ENCODE measurements at places on chromosomes 5 and 9.
A peak's percentile ranks its signal among the peaks of the same experiment; 100 is the strongest.

DNA sequence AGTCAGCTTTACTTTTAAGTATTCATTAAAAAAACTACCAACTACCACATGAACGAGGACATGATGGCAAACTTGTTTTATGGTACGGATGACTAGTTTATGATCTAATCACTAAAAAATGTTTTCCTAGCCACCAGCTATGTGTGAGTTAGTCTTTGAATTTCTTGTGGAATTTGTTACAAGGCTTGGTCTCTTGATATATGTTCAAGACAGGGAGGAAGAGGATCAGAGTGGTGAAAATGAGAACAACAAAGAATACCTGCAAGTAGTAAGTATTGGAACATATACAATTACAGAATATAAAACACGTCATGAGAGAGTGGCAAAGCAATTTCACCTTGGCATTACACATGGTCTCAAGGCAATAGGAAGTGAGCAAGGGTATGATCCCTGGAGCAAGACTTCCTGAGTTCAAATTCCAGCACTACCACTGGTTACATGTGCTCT lies 548.6 kb upstream of the TLE4 start:
- no peak overlapping the region for H3K27ac ChIP-seq
- H3K36me3 ChIP-seq = no peaks in the 10 kb centered on the region
- DNase-seq = no peak

DNA sequence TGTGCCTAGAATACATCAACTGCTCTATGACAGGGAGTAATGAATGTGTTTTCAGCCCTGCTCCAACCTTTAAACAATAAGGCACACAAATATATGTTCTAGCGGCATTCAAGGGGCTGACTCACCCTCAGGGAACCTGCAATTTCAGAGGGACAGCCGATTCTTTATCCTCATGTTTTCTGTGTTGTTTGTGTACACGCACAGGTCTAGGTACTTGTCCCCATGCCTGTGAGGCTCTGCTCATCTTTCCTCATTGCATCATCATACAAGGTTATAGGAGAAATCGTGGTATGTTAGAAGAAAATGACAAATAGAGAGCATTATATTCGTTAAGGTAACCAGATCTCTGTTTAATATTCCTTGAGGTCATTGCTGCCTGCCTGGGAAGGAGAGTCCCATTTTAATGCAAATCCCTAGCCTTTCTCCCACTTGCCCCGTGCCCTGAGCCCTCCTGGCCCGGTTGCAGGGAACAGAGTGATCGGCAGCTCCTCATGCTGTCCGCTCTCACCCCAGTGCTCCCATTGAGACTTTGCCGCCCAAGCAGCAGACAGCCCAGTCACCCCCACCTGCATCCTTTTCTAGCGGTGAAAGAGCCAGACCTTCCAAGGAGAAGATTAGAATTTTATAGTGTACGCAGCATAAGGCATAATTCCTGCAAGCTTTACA lies 14.6 kb downstream of the MAP1B start:
- H3K27ac ChIP-seq = no peak overlapping the region
- no peaks in the 10 kb centered on the region for H3K36me3 ChIP-seq
- no peak overlapping the region for H3K4me3 ChIP-seq
- no peaks in the 10 kb centered on the region for H3K27me3 ChIP-seq
- no peak for DNase-seq
- no peaks in the 10 kb centered on the region for H3K4me1 ChIP-seq

GRCh38 chr9:37197158-37198038 lies 77.0 kb downstream of the ZCCHC7 start:
- no peak for DNase-seq
- H3K27me3 ChIP-seq = no peaks in the 10 kb centered on the region

GRCh38 chr5:176609724-176610434 lies at the start of gene GPRIN1:
Gene GPRIN1 (minus strand): TSS chr5:176610156. CDS start chr5:176599834, 10,322 bp downstream.
- H3K27ac ChIP-seq = no peak within 1 kb of the TSS
- no peaks in the 10 kb centered on the region for H3K27me3 ChIP-seq

DNA sequence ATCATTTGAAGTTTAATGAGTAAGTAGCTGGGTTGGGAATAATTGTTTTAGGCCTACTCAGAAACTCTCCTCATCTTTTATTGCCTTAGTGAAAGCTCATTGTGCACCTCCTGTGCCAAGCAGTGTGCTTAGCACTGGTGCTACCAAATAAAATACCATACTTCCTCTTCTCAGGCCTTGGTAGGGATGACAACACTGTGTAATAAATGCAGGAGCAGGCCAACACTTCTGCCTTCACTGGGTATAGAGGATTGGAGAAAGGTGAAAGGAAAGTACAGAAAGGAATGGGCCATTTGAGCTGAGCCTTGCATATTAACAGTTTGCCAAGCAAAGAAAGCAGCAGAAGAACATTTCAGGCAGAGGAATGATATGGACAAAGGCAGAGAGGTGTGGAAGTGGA lies 285.7 kb downstream of the NR3C1 start:
- no peaks in the 10 kb centered on the region for H3K27me3 ChIP-seq
- DNase-seq = no peak
- H3K4me1 ChIP-seq = no peaks in the 10 kb centered on the region

- H3K27ac ChIP-seq = no peak overlapping the region
- H3K27me3 ChIP-seq = no peaks in the 10 kb centered on the region
- H3K4me3 ChIP-seq = no peak overlapping the region
- no peak for DNase-seq
- no peaks in the 10 kb centered on the region for H3K36me3 ChIP-seq
- H3K4me1 ChIP-seq = no peaks in the 10 kb centered on the region
These were observed 16.5 kb upstream of the FBXL7 start for GRCh38 chr5:15483351-15484097.

DNA sequence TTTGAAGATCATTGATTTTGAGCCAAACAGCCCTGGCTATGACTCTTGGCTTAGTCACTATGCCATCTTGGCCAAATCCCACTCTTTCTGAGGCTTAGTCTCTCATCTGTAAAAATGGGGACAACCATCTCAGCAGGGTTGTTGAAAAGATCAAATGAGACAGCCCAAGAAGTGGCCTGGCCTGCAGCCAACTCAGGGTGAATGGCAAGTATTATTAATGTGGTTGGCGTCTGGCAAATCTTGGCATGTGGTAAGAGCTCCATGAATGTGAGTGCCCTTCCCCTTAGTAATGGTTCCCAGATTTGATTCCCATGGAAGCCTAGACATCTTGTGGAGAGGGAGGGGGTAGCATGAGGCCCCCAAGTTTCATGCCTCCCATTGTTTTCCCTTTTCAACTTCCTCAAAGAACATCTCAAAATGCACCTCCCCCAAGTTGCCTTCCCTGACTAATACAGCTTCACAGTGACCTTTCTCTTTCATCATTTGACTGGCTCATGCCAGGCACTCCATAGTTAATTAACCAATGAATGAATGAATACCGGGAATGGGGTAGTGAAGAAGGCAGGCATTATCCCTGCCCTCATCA lies 11.8 kb upstream of the TGFBI start:
- no peak overlapping the region for H3K27ac ChIP-seq
- H3K36me3 ChIP-seq = no peaks in the 10 kb centered on the region
- peak; percentile 76 for DNase-seq
- H3K4me3 ChIP-seq = no peak overlapping the region

GRCh38 chr5:149265597-149265996 lies 6.1 kb upstream of the AFAP1L1 start:
- H3K4me1 ChIP-seq = no peaks in the 10 kb centered on the region
- H3K4me3 ChIP-seq = no peak overlapping the region
- no peak for DNase-seq

DNA sequence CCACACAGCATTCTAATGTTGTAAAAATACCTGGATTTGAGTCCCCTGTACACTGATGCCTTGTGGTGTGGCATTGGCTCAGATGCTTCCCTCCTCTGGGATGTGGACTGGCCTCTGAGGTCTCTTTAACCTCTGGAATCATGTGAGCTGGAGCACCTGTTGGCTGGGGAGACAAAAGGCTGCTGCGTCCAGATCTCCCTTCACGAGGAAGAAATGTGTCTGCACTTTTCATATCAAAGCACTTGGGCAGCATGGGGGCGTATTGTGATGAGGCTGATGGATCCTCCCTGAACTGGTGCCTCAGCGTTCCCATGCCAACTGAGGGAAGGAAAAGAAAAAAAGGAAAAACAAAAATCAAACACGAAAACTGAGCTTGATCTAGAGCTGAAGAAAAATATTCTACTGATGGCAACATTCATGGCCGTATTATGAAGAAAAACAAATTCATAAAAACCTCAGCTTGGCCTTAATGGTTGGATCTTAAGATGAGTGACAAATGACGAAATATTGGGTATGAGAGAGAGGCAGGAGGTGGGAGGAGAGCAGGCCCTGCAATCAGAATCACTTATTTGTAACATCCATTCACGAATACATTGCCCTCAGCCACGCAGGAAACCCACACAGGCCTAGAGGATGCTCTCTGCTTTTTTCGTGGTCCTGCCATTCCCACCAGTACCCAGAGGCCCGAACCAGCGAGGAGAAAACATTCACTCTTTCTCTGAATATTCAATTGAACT lies 26.2 kb downstream of the GRIA1 start:
- no peaks in the 10 kb centered on the region for H3K27me3 ChIP-seq
- H3K4me3 ChIP-seq = no peak overlapping the region
- no peaks in the 10 kb centered on the region for H3K4me1 ChIP-seq
- no peaks in the 10 kb centered on the region for H3K36me3 ChIP-seq

- H3K36me3 ChIP-seq = no peaks in the 10 kb centered on the region
- DNase-seq = no peak
- no peaks in the 10 kb centered on the region for H3K27me3 ChIP-seq
- H3K4me3 ChIP-seq = no peak overlapping the region
These were observed 31.8 kb upstream of the PLCXD3 start for GRCh38 chr5:41542183-41542582.

GRCh38 chr5:93236807-93237421 lies 344.1 kb downstream of the NR2F1-AS1 start:
- H3K27me3 ChIP-seq = no peaks in the 10 kb centered on the region
- H3K36me3 ChIP-seq = no peaks in the 10 kb centered on the region
- DNase-seq = no peak
- no peaks in the 10 kb centered on the region for H3K4me1 ChIP-seq

GRCh38 chr5:158413122-158413680 lies 554.3 kb upstream of the CLINT1 start:
- no peak overlapping the region for H3K4me3 ChIP-seq
- DNase-seq = no peak
- H3K27ac ChIP-seq = no peak overlapping the region
- H3K27me3 ChIP-seq = no peaks in the 10 kb centered on the region

- H3K4me1 ChIP-seq = no peaks in the 10 kb centered on the region
- no peaks in the 10 kb centered on the region for H3K36me3 ChIP-seq
- H3K27me3 ChIP-seq = no peaks in the 10 kb centered on the region
- DNase-seq = no peak
These were observed 665.0 kb downstream of the ELAVL2 start for GRCh38 chr9:23160952-23161469.

- H3K27me3 ChIP-seq = no peaks in the 10 kb centered on the region
- H3K4me3 ChIP-seq = no peak overlapping the region
- no peak for DNase-seq
- no peaks in the 10 kb centered on the region for H3K36me3 ChIP-seq
- H3K27ac ChIP-seq = no peak overlapping the region
These were observed 348.0 kb downstream of the SEMA5A start for GRCh38 chr5:9197881-9198260.
